SJSA1 (cell line): ENCODE measurements at places on chromosomes 7 and 10.

DNA sequence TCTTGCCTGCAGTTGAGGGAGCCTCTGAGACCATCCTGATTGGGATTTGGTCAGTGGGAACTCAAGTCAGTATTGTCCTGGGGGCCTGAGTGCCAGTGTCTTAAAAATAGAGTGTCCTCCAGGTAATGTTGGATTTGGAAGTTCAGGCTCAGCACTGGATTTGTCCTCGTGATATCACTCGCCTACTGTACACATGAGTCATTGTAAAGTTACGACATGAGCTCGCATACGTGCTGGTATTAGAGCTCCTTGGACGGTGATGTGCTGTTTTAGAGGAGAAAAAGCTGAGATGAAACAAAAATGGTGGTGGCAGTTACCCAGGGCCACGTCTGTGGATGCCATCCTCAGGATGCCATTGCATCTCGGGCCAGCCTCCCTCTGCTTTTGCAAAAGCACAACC is 78.2 kb downstream of the MGMT start:
- H3K4me3 ChIP-seq = no peak overlapping the region
- no peaks in the 10 kb centered on the region for H3K36me3 ChIP-seq
- H3K27me3 ChIP-seq = no peaks in the 10 kb centered on the region

DNA sequence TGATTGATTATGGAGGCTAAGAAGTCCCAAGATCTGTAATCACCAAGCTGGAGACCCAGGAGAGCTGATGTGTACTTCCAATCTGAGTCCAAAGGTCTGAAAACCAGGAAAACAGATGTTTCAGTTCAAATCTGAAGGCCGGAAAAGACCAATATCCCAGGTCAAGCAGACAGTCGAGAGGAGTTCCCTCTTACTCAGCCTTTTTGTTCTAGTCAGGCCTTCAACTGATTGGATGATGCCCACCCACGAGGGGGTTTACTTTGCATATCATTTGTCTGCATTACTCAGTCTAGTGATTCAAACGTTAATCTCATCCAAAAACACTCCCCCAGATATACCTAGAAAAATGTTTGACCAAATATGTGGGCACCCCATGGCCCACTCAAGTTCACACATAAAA is 7.4 kb upstream of the ARID5B start:
- H3K36me3 ChIP-seq = no peaks in the 10 kb centered on the region
- H3K4me3 ChIP-seq = no peak overlapping the region
- H3K4me1 ChIP-seq = peaks cover 18% of the 10 kb centered on the region
- no peak for DNase-seq
- no peaks in the 10 kb centered on the region for H3K27me3 ChIP-seq
- no peak overlapping the region for H3K27ac ChIP-seq

GRCh38 chr7:144975882-144976281 is 140.0 kb upstream of the TPK1 start:
- no peaks in the 10 kb centered on the region for H3K27me3 ChIP-seq
- no peak overlapping the region for H3K4me3 ChIP-seq
- H3K27ac ChIP-seq = no peak overlapping the region

DNA sequence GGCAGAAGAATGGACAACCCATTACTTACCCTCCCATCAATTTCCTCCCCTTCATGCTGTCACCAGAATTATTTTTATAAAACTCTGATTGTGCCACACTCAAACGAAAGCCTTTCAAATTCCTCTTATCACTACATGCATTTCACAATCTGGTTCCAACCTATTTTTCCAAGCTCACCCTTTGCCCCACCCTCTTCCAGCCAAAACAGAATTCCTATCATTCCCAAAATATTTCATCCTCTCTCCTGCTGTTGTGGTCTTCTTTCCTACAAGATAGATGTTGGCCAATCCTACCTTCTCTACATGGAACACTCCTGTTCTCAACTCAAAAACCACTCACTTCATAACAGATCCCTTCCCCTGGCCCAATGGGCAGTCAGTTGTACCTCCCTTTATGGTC is 111.5 kb downstream of the ELAPOR2 start:
- no peak for DNase-seq
- no peaks in the 10 kb centered on the region for H3K27me3 ChIP-seq
- H3K36me3 ChIP-seq = no peaks in the 10 kb centered on the region
- H3K27ac ChIP-seq = no peak overlapping the region
- no peak overlapping the region for H3K4me3 ChIP-seq

GRCh38 chr10:86365346-86366032 is 1.1 kb downstream of the GRID1 start:
- H3K36me3 ChIP-seq = no peaks in the 10 kb centered on the region
- peak overlapping the region; percentile 27 for H3K4me3 ChIP-seq
- H3K4me1 ChIP-seq = peaks cover 17% of the 10 kb centered on the region
- peaks cover 46% of the 10 kb centered on the region for H3K27me3 ChIP-seq
- no peak overlapping the region for H3K27ac ChIP-seq

DNA sequence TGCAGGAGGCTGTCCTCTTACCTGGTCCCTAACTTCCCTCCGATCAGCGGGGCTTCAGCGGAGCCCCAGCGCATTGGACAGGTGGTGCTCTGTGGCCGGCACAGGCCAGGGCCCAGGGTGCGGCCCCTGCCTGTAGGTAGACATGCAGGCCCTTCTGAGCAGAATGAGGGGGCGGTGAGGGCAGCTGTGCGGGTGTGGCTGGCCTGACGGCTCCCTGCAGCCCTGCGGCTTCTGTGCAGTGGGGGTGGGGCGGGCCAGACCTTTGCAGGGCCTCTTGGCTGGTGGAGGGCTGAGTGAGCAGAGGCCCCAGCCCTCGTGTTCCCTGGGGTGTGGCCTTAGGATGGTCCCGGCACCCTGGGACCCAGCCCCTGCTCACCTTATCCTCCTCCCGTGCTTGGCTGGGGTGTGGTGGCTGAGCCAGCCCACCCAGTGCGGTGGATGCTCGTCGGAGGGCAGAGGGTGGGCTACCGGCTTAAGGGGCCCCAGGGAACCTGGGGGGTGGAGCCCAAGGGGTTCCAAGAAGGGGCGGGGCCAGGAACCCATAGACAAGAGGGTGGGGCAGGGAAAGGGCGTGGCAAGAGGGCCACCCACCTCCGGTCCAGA is 175.2 kb upstream of the TNRC18 start:
- no peak overlapping the region for H3K27ac ChIP-seq
- no peak overlapping the region for H3K4me3 ChIP-seq
- H3K36me3 ChIP-seq = peaks cover 55% of the 10 kb centered on the region
- H3K4me1 ChIP-seq = peaks cover 45% of the 10 kb centered on the region
- no peaks in the 10 kb centered on the region for H3K27me3 ChIP-seq
- DNase-seq = no peak

DNA sequence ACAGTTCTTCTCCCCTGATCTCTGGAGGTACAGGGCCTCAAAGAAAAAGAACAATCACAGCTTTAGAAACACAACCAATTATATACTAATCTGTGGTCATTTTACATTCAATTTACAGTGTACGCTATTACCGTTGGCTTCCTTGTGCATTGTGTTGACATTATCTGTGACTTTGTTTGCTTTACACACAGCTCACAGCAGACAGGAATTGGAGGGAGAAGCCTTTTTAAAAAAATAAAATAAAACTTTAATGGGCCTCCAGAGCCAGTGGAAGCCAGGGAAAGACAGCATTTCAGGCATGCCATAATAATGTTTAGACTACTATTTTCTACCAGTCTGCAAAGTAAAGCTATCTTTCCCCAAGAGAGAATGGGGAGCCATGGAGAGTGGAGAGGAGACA is 179.0 kb upstream of the ADO start:
- H3K27ac ChIP-seq = no peak overlapping the region
- H3K4me1 ChIP-seq = peaks cover 33% of the 10 kb centered on the region
- no peak overlapping the region for H3K4me3 ChIP-seq
- no peaks in the 10 kb centered on the region for H3K27me3 ChIP-seq

- DNase-seq = no peak
- H3K27me3 ChIP-seq = no peaks in the 10 kb centered on the region
- no peak overlapping the region for H3K27ac ChIP-seq
These were observed 59.6 kb downstream of the ZRANB1 start for GRCh38 chr10:125001313-125002046.

DNA sequence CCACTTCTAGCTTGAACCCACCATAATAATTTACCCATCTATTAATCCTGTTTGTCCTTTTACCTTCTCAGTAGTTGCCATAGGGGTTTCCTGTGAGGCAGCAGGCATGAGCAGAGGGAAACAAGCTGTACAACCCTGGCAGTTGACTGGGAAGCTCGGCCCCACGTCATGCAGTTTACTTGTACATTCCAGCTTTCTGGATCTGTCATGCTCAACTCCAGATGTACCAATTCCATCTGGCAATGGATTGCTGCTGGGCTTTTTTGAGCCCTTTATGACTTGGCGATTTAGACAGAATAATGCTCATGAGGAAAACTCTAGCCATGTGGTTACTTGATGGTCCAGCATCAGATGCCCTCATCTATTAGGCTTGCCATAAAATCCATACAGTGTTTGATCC is 112.5 kb downstream of the GNAI1 start:
- no peak overlapping the region for H3K4me3 ChIP-seq
- DNase-seq = no peak
- peaks cover 10% of the 10 kb centered on the region for H3K4me1 ChIP-seq
- no peaks in the 10 kb centered on the region for H3K27me3 ChIP-seq
